ENCODE measurements at places on chromosomes 16 and 17.

GRCh38 chr17:10072086-10072485 is 126.3 kb downstream of the GAS7 start:
- DNase-seq = no peak

GRCh38 chr16:87765473-87765775 is 362 bp downstream of the KLHDC4 start:
- DNase-seq = peak; percentile 53

DNA sequence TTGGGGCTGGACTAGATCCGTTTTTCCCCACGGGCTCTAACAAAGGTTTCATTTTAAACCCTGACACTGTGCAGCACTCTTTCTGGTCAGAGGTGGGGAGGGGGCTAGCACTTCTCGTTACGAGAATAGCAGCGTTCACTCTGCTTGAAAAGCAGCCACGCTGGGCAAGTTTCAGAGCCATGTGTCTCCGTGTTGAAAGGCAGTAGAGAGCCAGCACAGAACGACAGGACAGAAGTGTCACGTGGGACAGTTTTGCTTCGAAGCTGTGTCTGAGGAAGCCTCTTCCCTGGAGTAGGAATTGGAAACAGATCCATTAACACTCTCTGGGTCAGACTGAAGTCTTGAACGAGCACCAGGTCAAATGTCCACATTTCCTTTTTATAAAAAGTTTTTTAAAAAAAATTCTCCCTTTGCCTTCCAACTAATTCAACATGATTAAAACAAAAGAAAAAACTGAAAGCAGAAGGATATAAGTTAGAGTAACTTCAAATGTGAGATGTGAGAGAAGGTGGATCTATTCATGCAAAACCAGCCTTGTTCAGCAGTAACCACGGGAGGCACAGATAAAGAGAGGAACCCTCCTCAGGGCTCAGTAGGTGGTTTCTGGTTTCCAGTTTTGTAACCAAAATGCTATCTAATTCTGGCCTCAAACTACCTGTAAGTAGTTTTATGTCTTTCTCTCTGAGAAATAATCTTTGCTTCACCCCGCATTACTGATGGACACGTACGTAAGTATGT is 65.0 kb downstream of the SMG6 start:
- DNase-seq = no peak

- no peak for DNase-seq
Observed at GRCh38 chr17:60356940-60357339, 35.0 kb downstream of the USP32 start.

GRCh38 chr16:81437865-81438264 is 6.7 kb upstream of the CMIP start:
- DNase-seq = no peak

DNA sequence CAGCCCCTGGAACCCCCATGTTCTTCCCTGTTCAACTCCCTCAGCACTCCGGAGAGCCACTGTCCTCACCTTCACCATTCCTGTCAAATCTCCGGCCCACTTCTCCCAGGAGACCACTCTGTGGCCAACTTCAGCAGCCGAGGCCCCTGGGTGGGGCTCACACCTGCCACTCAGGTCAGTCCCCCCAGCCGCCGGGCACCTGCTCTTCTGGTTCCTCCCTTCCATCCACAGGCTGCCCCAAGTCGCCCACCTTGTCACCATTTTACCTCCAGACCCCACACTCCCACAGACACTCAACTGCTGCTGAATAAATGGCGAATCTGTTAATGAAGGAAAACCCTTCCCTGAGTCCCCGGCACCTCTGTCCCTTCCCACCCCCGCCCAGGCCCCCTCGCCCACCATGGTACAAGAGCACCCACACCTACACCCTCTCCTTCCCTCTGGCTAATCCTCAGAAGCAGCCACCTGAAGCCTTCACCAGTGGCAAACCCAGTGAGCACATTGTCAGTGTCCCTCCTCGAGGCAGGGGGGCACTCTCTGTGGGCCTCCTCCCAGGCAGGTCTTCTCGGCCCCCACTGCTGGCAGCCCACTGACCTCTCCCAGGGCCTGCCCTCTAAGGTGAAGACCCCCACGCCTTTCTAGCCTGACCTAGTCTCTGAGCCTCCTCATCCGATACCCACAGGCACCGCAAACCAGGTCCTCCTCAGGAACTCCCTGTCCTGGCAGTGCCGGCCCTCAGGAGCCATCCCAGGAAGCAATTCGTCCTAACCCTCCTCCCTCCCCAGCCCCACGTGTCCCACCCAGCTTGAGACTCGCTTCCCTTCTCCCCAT is 8.2 kb downstream of the CANT1 start:
- DNase-seq = no peak

DNA sequence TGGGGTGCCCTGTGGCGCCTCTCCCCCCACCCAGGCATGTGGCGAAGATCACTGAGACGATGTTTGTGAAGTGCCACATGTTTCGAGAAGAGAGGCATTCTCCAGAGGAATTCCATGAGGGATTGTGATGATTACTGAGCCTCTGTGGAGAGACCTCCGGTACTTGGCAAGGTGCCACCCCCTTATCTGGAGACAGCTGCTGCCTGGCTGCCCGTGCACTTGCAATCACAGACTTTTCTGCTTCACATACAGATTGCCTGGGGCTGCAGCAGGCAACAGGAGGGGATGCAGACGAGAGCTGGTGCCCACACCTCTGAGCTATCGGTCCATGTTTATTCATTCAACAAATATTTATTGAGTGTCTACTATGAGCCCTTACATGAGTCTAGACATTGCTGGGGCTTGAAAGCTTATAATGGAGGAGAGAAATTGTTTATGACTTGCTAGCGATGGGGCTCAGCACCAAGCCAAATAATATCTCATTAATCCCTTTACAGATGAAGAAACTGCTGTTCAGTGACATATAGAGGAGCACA is 317.2 kb upstream of the ZFHX3 start:
- DNase-seq = no peak

Measured in effector memory CD4-positive, alpha-beta T cell (primary cell).